NK-92 treated with Interleukin-12 subunit alpha and Interleukin-12 subunit beta, amount 100 ng/mL, for 24 hours (cell line): ENCODE measurements at places on chromosomes 3 and 15.

DNA sequence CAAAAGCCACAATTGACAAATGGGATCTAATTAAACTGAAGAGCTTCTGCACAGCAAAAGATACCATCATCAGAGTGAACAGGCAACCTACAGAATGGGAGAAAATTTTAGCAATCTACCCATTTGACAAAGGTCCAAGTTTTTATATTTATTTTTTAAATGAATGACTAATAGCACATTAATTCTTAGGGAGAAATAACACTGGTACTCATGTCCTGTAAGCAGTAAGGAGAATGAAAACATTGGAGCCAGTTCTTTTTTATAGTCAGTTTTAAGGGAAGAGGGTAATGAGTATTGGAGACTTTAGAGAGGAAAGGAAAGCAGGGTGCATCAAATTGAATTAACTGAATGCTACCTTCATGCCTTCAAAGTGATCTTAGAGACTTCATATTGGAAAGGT, 404.7 kb upstream of the TGFBR2 start:
- DNase-seq, result no peak

DNA sequence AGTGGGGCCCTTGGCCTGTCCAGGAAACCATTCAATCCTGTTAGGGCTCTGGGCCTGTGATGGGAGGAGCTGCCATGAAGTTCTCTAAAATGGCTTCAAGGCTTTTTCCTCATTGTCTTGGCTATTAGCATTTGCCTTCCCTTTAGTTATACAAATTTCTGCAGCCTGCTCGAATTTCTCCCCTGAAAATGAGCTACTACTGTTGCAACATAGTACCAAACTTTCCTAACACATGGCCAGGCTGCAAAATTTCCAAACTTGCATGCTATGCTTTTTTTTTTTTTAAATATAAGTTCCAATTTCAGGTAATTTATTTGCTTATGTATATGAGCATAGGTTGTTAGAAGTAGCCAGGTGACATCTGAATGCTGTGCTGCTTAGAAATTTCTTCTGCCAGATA, 560.8 kb upstream of the TBL1XR1 start:
- no peak for DNase-seq

GRCh38 chr15:70492240-70493177, 270.8 kb downstream of the UACA start:
- DNase-seq, result peak; percentile 91

DNA sequence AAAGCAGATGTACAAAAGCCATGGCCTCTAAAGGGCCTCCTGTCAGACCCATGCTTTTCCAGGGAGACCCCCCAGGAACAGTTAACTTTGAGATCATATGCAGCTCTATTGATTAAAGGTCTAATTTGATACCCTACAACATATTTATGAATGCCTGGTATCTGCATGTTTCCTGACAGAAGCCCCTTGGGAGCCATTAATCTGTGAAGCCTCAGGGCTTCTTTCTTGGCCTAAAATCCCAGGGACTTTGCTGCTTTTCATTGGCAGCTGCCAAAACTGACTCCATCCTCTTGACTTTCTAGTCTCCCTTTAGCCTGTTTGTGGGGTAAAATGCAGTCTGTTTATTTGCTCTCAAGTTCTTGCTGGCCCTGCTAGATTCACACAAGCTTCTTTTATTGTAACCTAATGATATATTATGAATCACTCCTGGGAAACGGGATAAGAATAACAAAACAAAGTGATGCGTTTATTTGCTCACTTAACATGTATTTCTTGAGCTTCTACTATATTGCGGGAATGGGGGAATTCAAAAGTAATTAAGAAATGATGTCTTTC, 257.0 kb downstream of the LSAMP start:
- DNase-seq, result no peak

- DNase-seq, result no peak
These were observed 98.7 kb downstream of the SLCO3A1 start for GRCh38 chr15:91952216-91952615.

- DNase-seq, result no peak
These were observed 20.7 kb downstream of the CLDN1 start for GRCh38 chr3:190301591-190301990.

GRCh38 chr3:129327510-129327909, 48.8 kb downstream of the HMCES start:
- no peak for DNase-seq

DNA sequence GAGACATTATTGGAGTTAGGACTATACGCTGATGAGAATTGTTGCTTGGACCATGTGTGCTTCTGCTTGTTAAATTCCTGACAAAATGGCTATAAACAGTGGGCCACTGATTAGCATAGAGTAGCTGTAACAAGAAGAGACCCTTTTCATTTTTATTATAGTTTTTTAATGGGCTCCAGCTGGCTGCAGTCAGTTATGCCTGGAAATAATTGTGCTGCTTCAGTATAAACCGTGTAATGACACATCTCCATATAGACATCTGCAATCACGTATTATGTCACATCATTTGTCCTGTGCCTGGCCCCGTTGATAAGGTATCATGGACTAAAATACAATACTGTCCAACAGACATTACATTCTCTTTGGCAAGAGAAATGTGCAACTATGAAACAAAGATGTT, 50.9 kb downstream of the ARPP21 start:
- no peak for DNase-seq

- no peak for DNase-seq
These were observed 92.3 kb downstream of the ZNF621 start for GRCh38 chr3:40617084-40617483.

GRCh38 chr15:61828860-61829513, 231.3 kb downstream of the VPS13C start:
- DNase-seq, result no peak

- DNase-seq, result no peak
These were observed 49.7 kb upstream of the GOLGA6B start for GRCh38 chr15:72604794-72605193.

GRCh38 chr3:11154036-11154952, at the start of gene HRH1:
TSS of gene HRH1 (plus strand) at chr3:11154493. CDS start at chr3:11259038, 104,545 bp downstream.
- no peak for DNase-seq

GRCh38 chr3:198088421-198088955, 128.5 kb downstream of the LMLN start:
- DNase-seq, result no peak

GRCh38 chr3:17047894-17048293, 163.1 kb downstream of the PLCL2 start:
- DNase-seq, result no peak

DNA sequence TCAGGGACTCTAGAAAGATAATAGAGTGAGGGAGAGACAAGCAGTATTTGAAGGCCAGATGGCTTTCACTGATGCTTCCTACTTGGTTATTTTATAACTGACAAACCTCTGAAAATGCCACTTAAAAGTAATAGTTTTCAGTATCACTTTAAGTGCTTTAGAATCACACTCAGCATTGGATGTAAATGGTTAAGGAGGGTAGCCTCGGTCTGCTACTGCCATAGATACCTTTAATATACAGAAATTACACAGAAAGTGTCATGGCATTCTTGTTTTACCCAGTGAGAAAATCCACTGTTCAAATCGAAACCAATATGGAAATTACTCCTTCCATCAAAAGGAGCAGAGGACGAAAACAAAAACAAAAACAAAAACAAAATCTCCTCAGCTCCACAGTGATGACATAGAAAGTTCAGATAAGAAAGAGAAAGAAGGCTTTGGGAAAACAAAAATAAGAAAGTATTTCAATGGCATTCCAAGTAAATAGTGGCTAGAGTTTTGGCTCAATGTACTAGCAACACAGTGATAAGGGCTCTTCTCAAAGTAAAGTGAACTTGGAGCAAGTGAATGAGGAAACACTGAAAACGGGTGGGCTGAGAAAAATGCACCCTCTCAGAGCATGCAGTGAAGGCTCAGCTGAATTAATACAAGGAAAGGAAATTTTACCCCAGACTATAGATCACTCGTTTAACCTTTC, 43.2 kb upstream of the CD47 start:
- DNase-seq, result no peak

- no peak for DNase-seq
These were observed 315.6 kb upstream of the NR2E3 start for GRCh38 chr15:71494563-71495397.

DNA sequence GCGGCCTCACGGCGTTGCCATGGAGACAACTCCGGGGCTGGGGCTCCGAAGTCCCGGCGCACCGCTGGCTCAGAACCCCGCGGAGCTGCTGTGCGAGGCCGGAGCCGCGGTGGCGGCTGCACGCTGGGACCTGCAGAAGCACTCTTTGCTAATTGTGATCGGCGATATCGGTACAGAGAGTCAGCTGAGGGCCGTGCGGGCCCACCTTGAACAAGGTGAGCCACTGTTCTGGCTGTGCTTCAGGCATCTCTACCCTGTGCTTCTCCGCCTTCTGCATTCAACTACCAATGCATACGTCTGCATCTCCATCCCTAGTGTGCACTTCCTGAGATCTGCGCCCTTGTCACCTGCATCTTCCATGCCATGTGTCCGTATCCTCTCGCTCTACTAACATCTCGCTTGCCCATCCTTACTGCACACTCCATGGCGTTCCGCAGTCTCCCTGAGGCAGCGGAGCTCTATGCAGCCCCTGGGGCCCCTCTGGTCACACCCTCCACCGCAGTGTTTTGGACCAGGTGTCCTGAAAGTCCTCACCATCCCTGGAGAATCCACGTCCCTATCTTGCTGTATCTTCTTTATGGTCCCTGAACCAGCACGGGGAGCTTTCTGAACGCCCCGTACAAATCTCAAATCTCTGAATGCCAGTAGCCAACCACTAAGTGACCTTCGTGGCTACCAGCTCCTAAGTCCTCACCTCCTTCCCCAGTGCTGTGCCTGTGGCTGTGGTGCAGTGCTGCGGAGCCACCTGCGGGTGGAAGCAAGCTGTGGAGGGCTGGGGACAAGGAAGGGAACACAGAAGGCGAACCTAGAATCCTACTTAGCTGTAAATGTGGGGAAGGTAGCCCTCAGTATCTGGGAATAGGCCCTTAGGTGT, 6.2 kb upstream of the MAP1A start:
- no peak for DNase-seq

DNA sequence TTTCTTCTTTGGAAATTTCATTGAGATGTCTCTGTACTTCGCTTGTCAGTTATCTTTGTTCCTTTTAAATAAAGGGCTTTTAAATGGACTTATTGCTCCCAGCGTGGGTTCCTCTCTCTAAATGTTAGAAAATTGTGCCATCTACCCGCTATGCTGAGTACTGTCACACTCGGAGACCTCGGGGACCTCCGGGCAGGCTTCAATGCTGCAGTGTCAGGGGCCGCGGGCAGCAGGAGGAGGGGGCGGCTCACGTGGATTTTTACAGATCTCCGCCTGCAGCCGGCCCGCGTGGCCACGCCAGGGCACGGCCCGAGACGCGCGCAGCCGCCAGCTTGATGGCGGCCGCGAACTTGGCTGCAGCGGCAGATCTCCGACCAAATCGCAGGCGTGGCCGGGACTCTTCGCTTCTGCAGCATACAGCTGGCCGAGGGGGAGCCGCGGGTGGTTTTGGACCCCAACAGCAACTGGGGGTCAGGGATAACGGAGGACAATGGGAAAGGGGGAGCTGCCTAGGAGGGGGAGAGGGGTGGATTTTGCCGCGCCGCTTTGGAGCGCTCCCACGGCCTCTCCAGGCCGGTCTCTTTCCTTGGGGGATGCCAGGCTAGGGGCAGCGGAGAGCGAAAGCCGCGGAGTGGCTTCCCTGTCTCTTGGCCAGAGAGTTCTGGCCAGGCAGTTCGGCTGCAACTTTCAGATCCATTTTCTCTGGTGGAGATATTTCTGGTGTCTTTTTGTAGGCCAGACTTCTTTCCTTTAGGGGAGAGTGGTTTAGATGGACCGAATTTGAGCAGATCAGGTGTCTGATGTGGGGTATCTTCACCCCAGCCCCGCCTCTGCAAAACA, 15.3 kb downstream of the NR2F2 start:
- DNase-seq, result no peak

DNA sequence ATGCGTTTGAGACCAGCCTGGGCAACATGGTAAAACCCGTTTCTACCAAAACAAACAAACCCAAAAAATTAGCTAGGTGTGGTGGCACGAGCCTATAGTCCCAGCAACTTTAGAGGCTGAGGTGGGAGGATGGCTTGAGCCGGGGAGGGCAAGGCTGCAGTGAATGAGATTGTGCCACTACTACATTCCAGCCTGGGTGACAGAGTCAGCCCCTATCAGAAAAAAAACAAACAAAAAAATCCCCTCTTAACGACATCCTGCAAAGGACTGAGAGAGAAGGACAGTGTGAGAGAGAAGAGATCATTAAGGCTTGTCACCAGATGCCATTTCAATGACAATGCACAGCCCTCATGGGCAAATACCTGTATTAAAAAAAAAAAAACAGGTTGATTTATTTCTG, 266.7 kb upstream of the ATP10A start:
- no peak for DNase-seq

DNA sequence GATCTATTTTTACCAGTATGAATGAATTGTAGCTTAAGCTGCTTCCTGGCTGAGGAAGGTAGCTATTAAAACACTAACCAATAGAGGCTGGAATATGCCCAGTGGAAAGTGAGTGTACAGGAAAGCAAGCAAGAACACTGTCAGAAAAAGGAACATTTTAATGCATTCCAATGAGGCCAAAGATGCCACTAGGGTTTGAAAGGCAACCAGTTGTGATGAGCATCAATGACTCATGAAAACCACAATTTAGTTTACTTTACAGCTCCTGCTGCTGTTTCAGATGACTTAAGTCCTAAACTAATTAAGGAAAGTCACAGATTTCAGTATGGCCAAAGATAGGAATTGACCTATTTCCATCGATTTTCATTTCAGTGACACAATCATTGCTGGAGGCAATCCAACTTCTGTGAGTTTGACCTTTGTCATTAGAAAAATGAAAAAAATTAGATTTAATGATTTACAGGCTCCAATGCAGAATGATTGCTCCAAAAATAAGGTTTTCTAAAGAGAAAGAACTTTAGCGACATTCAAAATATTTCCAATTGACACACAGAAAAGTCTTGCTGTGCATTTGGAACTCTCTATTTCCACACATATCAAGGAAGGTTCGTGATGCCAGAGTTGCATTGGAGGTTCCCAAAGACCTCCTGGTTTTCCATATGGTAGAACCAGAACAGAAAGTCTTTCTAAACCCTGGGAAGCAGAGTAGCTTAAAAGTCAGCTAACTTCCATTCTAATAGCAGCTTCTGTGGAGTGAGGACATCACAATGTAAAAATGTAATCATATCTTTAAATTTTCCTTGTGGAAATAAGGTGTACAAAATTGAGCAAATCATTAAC, 103.0 kb downstream of the SUCNR1 start:
- DNase-seq, result no peak

- DNase-seq, result no peak
These were observed 56.5 kb downstream of the HERC2 start for GRCh38 chr15:28265334-28266019.
